ENCODE measurements at places on chromosomes 1 and 21. TPM values are rescaled to one million over a fixed set of nuclear protein-coding genes. Genes with fewer than 3 reads are reported as not detected.

Gene SELENBP1
- 902 TPM for total RNA-seq

Gene SLC5A9
- total RNA-seq, result 1.4 TPM

Gene VCAM1
- 3.5 TPM for total RNA-seq

DNA sequence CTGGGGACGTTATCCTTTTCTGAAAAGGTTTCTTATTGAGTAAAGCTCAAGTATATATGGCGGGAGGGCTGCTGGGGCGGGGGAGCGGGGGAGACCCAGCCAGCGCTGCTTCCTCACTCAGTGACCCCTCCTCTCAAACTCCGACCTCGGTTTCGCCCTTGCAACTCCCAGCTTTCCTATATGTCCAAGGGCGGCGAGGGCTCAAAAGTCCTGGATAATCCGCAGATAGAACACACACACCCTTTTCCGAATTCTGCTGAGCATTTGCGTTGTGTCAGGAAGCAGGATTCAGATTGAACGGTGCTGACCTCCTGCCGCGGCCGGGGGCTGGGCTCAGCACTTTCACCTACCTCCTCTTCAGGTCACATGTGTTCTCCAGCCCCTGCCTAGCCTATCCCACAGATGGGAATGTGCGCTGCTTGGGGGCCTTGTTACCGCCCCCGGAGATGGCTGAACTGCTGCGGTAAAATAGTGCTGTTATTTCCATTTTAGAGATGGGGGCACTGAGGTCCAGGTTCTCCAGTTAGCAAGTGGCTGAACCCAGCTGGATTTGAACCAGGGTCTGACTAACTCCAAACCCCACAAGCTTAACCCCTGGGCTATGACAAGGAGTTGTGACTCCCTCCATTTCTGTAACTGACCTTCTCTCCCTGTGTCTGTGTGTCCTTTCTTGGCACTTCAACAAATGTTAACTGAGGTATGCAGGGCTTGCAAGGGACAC, 795 bp upstream of the AHDC1 start:
- no peak for DNase-seq

DNA sequence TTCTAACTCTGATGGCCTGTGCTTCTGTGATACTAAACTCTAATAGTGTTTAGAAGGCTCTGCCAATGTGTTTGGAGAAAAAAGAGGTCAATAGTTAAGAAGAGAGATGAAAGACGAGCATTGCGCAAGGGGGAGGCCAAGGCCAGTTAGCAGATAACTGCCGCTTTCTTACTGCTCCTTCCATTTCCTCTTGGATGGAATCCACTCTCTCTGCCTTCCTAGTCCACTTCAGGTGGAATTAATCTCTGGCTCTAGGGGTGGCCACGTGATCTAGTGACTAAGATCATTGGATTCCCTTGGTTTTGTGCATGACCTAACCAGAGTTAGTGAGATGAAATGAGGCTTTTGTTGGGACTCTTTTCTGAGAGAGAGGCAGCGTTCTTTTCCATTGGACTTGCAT, 148.3 kb downstream of the ACTL8 start:
- no peak for DNase-seq

Data from colonic mucosa (tissue), 4 donors.